Calu3 (cell line): ENCODE measurements at places on chromosomes 3 and 15. TPM values are rescaled to one million over a fixed set of nuclear protein-coding genes. Genes with fewer than 3 reads are reported as not detected.

DNA sequence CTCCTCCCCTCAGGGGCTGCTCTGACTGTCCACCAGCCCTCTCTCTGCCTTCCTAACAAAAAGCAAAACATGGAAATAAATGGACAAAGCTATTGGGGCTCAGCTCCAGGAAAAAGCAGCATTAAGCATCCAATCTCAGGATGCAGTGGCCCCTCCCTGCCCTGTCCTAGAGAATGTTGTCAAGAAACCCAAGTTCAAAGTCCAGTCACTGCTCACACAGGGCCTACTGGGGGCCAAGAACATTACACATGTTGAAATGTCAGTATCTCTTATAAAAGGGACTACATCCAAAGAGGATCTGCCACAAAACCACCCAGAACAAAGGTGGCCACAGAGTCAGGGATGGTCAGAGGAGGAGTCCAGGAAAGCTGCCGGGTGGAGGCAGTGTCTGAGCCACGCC is 7.6 kb upstream of the GRIP2 start:
- no peak for DNase-seq

GRCh38 chr3:78994174-78995027 is 773.4 kb downstream of the ROBO1 start:
- no peak for DNase-seq

Gene RBPMS2
- 1.4 and 1.6 TPM in 2 replicates for total RNA-seq

DNA sequence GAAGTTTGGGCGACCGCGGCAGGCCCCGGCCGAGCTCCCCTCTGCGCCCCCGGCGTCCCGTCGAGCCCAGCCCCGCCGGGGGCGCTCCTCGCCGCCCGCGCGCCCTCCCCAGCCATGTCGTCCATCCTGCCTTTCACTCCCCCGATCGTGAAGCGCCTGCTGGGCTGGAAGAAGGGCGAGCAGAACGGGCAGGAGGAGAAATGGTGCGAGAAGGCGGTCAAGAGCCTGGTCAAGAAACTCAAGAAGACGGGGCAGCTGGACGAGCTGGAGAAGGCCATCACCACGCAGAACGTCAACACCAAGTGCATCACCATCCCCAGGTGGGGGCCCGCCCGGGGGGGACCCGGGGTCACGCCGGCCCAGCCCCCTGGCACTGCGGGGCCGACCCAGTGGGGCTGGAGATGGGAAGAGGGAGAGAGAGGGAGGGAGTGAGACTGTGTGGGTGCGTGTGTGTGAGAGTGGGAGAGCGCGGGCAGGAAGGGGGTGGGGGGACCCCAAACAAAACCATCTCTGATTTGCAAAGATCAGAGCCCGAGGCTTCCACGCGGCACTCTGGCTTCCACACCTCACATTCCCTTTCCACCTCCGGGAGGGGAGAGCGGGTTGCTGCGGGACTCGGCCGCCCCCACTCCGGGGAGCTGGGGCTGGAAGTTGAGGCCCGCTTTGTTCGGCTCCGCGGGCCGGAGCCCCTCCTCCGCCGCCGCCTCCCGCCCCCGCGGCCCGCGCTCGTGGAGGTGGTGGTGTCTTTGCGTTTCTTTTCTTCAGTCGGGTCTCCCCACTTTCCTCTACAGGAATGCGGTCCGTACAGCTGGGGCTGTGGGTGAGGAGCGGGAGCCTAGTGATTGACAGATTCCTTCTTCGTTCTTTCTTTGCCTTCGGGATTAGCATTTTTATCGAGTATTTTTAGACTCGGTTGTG is 898 bp downstream of the SMAD3 start:
- peak; percentile 28 for DNase-seq

- no peak for DNase-seq
Observed at GRCh38 chr3:30505866-30506520, 100.4 kb upstream of the TGFBR2 start.

DNA sequence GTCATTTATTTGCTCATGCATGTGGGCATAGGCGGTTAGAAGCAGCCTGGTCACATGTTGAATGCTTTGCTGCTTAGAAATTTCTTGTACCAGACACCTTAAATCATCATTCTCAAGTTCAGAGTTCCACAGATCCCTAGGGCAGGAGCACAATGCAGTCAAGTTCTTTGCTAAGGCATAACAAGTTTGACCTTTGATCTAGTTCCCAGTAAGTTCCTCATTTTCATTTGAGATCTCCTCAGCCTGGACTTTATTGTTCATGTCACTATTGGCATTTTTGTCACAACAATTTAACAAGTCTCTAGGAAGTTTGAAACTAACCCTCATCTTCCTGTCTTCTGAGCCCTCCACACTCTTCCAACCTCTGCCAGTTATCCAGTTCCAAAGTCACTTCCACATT is 22.8 kb downstream of the HGD start:
- no peak for DNase-seq

Gene ZNF80
- total RNA-seq = not detected in 2 replicates

Gene CRABP1
- total RNA-seq = 0.51 TPM in 1 of 2 replicates, not detected in the other

- no peak for DNase-seq
Observed at GRCh38 chr3:189235214-189235613, 63.4 kb downstream of the TPRG1 start.

Gene CCK
- total RNA-seq = not detected in 2 replicates

Gene REC114
- total RNA-seq = not detected in 2 replicates

Gene GPR176
- total RNA-seq = 7.3 and 10.2 TPM in 2 replicates
